ENCODE measurements at places on chromosomes 4 and X. TPM values are rescaled to one million over a fixed set of nuclear protein-coding genes. Genes with fewer than 3 reads are reported as not detected.

The HSFX1 gene
- 1.3 TPM for total RNA-seq

The PNMA6A gene
- 0.36 TPM for total RNA-seq

The SPIN4 gene
- 6.1 TPM for total RNA-seq

The ANXA3 gene
- total RNA-seq = 45.9 TPM

The GABRE gene
- 11.1 TPM for total RNA-seq

The NHS gene
- 10.7 TPM for total RNA-seq

GRCh38 chr4:100508691-100509090 lies 9.1 kb downstream of the EMCN start:
- H3K4me3 ChIP-seq = no peak overlapping the region
- no peaks in the 10 kb centered on the region for H3K4me1 ChIP-seq
- H3K27me3 ChIP-seq = no peaks in the 10 kb centered on the region
- no peak overlapping the region for H3K27ac ChIP-seq
- no peaks in the 10 kb centered on the region for H3K36me3 ChIP-seq

DNA sequence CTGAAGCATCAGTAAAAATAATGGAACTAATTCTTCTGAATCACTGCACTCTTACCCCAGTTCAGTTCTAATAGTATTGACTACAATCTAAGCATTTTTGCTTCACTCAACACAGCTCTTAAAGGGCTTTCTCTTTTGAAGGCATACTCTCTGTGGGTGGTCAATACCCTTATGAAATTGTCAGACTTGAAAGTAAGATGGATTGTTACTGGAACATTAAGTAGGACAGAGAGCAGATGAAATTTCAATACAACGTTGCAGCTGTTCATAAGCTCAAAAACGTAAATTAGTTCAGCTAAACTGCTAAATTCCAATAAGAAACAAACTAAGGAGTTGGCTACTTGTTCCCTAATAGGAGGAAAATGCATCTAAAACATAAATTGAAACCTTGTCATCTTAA lies 352.3 kb upstream of the TENM3 start:
- no peaks in the 10 kb centered on the region for H3K27me3 ChIP-seq
- no peak overlapping the region for H3K4me3 ChIP-seq
- no peak for DNase-seq
- no peak overlapping the region for H3K27ac ChIP-seq
- no peaks in the 10 kb centered on the region for H3K4me1 ChIP-seq

DNA sequence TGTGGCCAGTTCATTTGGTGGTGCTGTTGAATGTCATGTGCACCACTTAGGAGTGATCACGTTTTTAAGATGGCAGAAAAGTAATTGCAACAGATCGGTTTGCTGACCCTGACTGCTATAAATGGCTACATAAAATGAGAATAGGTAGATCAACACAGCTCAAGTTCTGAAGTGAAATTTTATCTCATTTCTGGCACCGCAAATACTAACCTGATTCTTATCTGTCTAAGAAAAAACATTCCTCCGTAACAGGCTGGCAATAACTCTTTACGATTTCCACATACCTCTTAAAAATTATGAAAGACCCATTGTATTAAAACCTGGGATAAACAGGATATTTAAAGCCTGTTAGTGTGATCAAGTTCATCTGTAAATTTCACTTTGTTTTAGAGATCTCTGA lies 387.5 kb downstream of the PDGFC start:
- H3K4me1 ChIP-seq = no peaks in the 10 kb centered on the region
- H3K4me3 ChIP-seq = no peak overlapping the region
- DNase-seq = no peak
- H3K27ac ChIP-seq = no peak overlapping the region

- H3K27ac ChIP-seq = peak overlapping the region; percentile 59
- H3K36me3 ChIP-seq = no peaks in the 10 kb centered on the region
- no peaks in the 10 kb centered on the region for H3K27me3 ChIP-seq
- DNase-seq = no peak
Observed at GRCh38 chr4:123589301-123589700, 192.7 kb downstream of the SPRY1 start.

DNA sequence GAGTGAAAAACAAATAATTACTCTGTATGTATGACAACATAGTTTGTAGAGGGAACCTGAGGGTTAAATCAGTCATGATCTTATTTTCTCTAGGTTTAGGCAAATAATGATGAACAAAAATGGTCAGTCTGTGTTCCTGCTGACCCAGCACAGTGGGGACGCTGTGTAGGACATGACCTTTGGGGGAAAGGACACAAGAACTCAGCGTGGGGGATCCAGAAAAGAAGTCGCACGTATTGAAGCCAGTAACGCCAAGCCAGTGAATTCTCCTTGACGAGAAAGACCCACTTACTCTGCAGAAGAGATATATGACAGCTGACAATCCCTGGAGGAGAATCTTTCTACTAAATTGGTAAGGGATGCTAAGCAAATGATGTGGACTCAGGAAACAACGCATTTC lies 36.6 kb downstream of the HELT start:
- H3K27me3 ChIP-seq = no peaks in the 10 kb centered on the region
- no peak overlapping the region for H3K27ac ChIP-seq
- no peaks in the 10 kb centered on the region for H3K4me1 ChIP-seq

- H3K36me3 ChIP-seq = no peaks in the 10 kb centered on the region
- DNase-seq = no peak
- no peaks in the 10 kb centered on the region for H3K27me3 ChIP-seq
- H3K4me3 ChIP-seq = no peak overlapping the region
- no peaks in the 10 kb centered on the region for H3K4me1 ChIP-seq
Observed at GRCh38 chr4:87299898-87300297, 22.8 kb downstream of the HSD17B13 start.

GRCh38 chr4:95219109-95219508 lies 329.7 kb downstream of the UNC5C start:
- H3K4me3 ChIP-seq = no peak overlapping the region
- H3K4me1 ChIP-seq = no peaks in the 10 kb centered on the region
- no peaks in the 10 kb centered on the region for H3K36me3 ChIP-seq
- DNase-seq = no peak
- H3K27ac ChIP-seq = no peak overlapping the region

GRCh38 chrX:131270080-131270479 lies 19.0 kb downstream of the IGSF1 start:
- H3K36me3 ChIP-seq = no peaks in the 10 kb centered on the region
- H3K4me3 ChIP-seq = no peak overlapping the region
- no peak overlapping the region for H3K27ac ChIP-seq
- H3K27me3 ChIP-seq = no peaks in the 10 kb centered on the region
- no peaks in the 10 kb centered on the region for H3K4me1 ChIP-seq

GRCh38 chr4:113968473-113968872 lies 11.0 kb downstream of the ARSJ start:
- H3K4me1 ChIP-seq = no peaks in the 10 kb centered on the region
- H3K27me3 ChIP-seq = no peaks in the 10 kb centered on the region
- no peak overlapping the region for H3K4me3 ChIP-seq
- no peak for DNase-seq
- no peak overlapping the region for H3K27ac ChIP-seq

DNA sequence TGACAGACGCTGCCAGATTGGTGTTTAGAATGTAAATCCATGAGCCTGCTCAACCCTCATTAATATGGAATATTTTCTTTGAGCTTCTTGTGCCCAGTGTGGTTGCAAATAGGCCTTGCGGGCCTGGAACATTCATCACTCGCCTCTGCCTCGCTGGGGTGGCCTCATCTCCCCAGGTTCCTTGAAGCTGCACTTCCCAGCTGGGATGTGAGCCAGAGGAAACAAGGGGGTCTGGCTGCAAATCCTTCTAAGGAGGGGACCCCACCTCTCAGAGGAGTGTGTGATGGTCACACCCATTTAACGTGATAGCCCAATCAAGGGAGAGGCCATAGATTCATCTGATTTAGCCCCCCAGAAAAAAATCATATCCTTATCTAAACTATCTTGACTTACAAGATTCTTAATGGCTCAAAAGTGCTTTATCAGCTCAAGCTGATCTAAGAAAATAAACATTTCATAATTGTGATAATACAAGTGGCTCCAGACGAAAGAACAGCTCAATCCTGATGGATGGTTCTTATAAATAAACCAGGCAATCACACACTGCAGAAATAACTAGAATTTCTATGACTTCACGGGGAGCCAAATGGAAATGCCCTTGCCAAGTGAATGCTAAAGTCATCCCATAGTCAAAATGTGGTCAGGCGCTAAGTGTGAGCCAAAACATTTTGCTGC lies 189.9 kb downstream of the PTTG2 start:
- no peak overlapping the region for H3K4me3 ChIP-seq
- DNase-seq = no peak
- H3K27me3 ChIP-seq = no peaks in the 10 kb centered on the region
- no peaks in the 10 kb centered on the region for H3K36me3 ChIP-seq

GRCh38 chrX:115968436-115969252 lies 201.9 kb upstream of the AGTR2 start:
- no peaks in the 10 kb centered on the region for H3K36me3 ChIP-seq
- no peaks in the 10 kb centered on the region for H3K27me3 ChIP-seq
- H3K27ac ChIP-seq = peak overlapping the region; percentile 89
- H3K4me3 ChIP-seq = peak overlapping the region; percentile 61
- DNase-seq = peak; percentile 82

- H3K36me3 ChIP-seq = no peaks in the 10 kb centered on the region
- peaks cover 8% of the 10 kb centered on the region for H3K4me1 ChIP-seq
- H3K4me3 ChIP-seq = peak overlapping the region; percentile 46
- H3K27ac ChIP-seq = peak overlapping the region; percentile 72
Observed at GRCh38 chr4:55553441-55554201, 6.9 kb upstream of the CLOCK start.

DNA sequence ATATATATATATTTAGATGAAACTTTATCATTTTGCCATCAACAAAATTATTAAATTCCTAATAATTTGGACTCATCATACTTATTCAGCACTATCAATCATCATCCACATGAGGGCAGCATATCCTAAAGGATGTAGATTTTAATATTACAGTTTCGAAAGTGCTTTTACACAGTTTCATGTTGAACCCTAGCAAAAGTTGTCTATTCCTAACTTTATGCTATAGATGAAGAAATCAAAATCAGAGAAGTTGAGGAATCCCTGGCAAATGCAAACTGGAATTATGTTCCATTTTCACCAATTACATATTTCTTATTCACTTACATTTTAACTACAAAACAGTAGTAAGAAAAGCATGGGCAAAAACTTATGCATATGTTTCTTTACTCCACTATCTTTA lies 36.6 kb upstream of the UGT2A1 start:
- H3K36me3 ChIP-seq = no peaks in the 10 kb centered on the region
- H3K4me1 ChIP-seq = no peaks in the 10 kb centered on the region
- no peak overlapping the region for H3K27ac ChIP-seq
- H3K27me3 ChIP-seq = no peaks in the 10 kb centered on the region
- H3K4me3 ChIP-seq = no peak overlapping the region

DNA sequence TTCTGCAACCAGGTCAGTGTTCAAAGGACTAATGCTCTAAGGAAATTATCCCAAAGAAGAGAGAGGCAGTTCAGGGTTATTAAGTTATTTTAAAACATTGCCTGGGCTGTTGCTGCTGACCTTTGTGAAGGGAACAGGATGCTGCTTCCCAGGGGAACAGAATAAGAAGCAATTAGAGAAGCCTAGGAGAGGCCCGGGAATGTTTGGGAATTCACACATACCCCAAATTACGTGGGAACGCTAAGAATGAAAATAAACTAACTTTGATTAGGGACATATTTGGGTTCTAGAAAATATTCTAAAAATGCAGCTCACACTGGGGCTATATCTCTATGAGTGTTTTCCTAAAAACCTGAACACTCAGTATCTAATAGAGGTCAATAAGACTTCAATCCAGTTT lies 243.1 kb upstream of the FTHL17 start:
- peak overlapping the region; percentile 55 for H3K27ac ChIP-seq
- H3K4me1 ChIP-seq = peaks cover 18% of the 10 kb centered on the region
- H3K4me3 ChIP-seq = no peak overlapping the region

DNA sequence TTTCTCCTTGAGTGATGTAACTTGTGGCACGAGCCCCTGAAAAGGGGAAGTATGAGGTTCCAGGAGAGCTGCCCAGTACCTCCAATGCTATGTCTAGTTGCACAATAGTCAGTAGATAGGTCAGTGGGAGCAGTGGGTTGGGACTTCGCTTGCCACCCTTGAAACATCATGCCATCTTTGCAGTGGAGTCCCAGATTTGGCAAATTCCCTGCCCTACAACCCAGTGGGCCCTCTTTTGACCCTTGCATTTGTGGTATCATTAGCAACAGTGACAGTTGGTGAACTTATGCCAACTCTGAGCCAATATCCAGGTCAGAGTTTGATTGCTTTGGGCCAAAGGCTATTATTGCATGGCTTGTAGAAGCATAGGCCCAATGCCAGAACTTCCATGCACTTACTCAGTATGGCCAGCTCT lies 12.3 kb downstream of the FHL1 start:
- H3K36me3 ChIP-seq = no peaks in the 10 kb centered on the region
- peaks cover 74% of the 10 kb centered on the region for H3K4me1 ChIP-seq
- H3K27me3 ChIP-seq = no peaks in the 10 kb centered on the region
- peak overlapping the region; percentile 94 for H3K27ac ChIP-seq
- H3K4me3 ChIP-seq = no peak overlapping the region

GRCh38 chrX:1190596-1191145 lies 21.8 kb downstream of the CRLF2 start:
- H3K36me3 ChIP-seq = no peaks in the 10 kb centered on the region
- peak; percentile 25 for DNase-seq
- H3K4me3 ChIP-seq = no peak overlapping the region
- H3K27ac ChIP-seq = no peak overlapping the region
- H3K27me3 ChIP-seq = no peaks in the 10 kb centered on the region

DNA sequence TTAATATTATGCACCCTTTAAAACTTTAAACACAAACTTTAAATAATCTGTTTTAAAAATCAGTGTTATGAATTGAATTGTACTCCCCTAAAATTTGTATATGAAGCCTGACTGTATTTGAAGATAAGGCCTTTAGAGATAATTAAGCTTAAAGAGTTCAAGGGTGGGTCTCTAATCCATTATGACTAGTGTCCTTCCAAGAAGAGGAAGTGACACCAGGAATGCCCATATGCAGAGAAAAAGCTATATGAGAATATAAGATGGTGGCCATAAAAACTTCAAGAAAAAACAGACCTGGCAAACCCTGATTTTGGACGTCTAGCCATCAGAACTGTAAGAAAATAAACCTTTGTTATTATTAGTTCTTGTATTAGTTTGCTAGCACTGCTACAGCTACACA lies 29.0 kb downstream of the UGT2A2 start:
- no peak overlapping the region for H3K27ac ChIP-seq
- DNase-seq = no peak
- H3K4me3 ChIP-seq = no peak overlapping the region
- no peaks in the 10 kb centered on the region for H3K36me3 ChIP-seq
- no peaks in the 10 kb centered on the region for H3K27me3 ChIP-seq

GRCh38 chr4:121989715-121990114 lies 37.9 kb upstream of the TRPC3 start:
- no peaks in the 10 kb centered on the region for H3K36me3 ChIP-seq
- H3K4me3 ChIP-seq = no peak overlapping the region
- H3K27me3 ChIP-seq = no peaks in the 10 kb centered on the region
- H3K4me1 ChIP-seq = no peaks in the 10 kb centered on the region
- no peak for DNase-seq

DNA sequence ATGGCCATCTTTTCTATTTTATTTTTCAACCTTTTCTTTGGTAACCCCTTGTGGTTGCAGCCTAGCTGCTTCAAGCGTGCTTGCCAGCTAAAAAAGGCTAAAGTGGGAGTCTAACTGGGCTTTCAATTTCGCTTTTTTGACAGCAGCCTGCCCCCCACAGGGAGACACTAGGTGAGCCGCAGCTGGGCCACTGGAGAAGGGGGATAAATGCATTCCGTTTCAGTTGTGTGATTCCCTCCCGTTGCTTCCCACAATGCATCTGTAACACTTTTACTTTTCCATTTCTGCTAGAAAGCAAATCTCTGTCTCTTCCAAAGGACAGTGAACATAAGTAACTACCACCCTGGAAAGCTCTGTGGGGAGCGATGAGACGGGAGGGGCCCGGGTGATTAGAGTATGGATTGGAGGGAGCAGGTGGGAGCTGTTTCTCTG lies 86.3 kb upstream of the RAPGEF2 start:
- no peaks in the 10 kb centered on the region for H3K27me3 ChIP-seq
- H3K4me3 ChIP-seq = no peak overlapping the region
- H3K27ac ChIP-seq = peak overlapping the region; percentile 58
- peaks cover 6% of the 10 kb centered on the region for H3K4me1 ChIP-seq

GRCh38 chr4:173230062-173230461 lies 61.5 kb downstream of the GALNT7 start:
- no peak overlapping the region for H3K27ac ChIP-seq
- no peaks in the 10 kb centered on the region for H3K4me1 ChIP-seq
- no peaks in the 10 kb centered on the region for H3K27me3 ChIP-seq
